A549 treated with GW870086 at 1 μM for 4 hours (cell line): ENCODE measurements at places on chromosomes 5 and 9. TPM values are rescaled to one million over a fixed set of nuclear protein-coding genes. Genes with fewer than 3 reads are reported as not detected.

The ADAMTSL1 gene
- 0.07 to 0.10 TPM (median 0.08 TPM) in 3 of 5 replicates, not detected in the others for total RNA-seq

The PTGDS gene
- total RNA-seq = 0.57 to 0.68 TPM (median 0.66 TPM) in 3 of 5 replicates, not detected in the others

The KIAA1191 gene
- 64.0 to 83.7 TPM (median 79.6 TPM) in 5 replicates for total RNA-seq

The PPIC gene
- 16.5 to 17.7 TPM (median 16.6 TPM) in 5 replicates for total RNA-seq

The GNAQ gene
- total RNA-seq = 11.8 to 19.5 TPM (median 16.5 TPM) in 5 replicates

The C9orf50 gene
- not detected in 5 replicates for total RNA-seq

The FAM78A gene
- total RNA-seq = 0.19 to 0.35 TPM (median 0.26 TPM) in 5 replicates

The ACOT12 gene
- total RNA-seq = 0.07 to 0.08 TPM in 2 of 5 replicates, not detected in the others

The CDH10 gene
- 0.09 to 0.20 TPM (median 0.13 TPM) in 5 replicates for total RNA-seq

The ENHO gene
- total RNA-seq = 0.88 to 2.9 TPM (median 2.0 TPM) in 5 replicates

The INSL6 gene
- not detected in 5 replicates for total RNA-seq

The BAAT gene
- 0.34 to 0.63 TPM (median 0.40 TPM) in 5 replicates for total RNA-seq

The PCDHGC4 gene
- total RNA-seq = not detected in 5 replicates

The TTC16 gene
- 0.08 TPM in 1 of 5 replicates, not detected in the others for total RNA-seq

The CATSPER3 gene
- 0.19 to 0.50 TPM (median 0.37 TPM) in 5 replicates for total RNA-seq

The DCANP1 gene
- total RNA-seq = not detected in 5 replicates

The SPOCK1 gene
- 8.6 to 26.5 TPM (median 17.0 TPM) in 5 replicates for total RNA-seq

The FCN1 gene
- total RNA-seq = not detected in 5 replicates

The CDKN2B-AS1 gene
- total RNA-seq = not detected in 5 replicates
